ENCODE measurements at places on chromosomes 2 and 18.

DNA sequence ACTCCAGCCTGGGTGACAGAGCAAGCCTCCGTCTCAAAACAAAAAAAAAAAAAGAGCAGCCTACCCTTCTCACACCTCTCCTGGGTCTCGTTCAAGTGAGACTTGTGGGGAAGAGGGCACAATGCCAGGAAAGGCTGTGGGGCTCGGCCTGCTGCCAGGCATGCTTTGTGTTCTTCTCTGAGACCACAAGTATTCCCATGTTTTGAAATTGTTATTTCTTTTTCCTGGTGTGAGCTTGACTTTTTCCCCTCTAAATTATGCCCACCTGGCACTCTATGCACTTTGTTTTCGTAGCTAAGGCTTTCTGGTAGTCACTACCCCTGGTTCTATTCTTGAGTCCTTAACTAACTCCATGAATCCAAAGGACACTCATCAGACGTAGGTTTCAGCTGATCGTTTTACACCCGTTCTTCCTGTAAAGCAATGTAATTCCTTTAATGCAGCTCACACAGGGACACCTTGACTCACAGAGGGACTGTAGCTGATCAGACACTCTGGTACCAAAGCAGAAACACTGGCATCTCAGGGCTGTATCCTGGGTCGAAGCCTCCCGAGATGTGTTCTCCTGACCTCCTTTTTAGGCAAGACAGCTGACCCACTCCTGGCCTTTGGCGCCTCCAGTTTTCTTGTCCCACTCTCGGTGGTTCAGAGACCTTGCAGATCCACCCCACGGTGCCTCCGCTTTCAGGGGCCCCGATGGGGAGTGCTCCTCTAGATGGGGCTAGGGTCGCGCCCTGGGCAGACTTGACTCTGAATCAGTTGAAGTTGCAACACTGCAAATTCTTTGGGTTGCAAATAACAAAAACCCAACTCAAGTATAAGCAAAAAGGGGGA is 193.3 kb upstream of the AGAP1 start:
- DNase-seq = no peak

DNA sequence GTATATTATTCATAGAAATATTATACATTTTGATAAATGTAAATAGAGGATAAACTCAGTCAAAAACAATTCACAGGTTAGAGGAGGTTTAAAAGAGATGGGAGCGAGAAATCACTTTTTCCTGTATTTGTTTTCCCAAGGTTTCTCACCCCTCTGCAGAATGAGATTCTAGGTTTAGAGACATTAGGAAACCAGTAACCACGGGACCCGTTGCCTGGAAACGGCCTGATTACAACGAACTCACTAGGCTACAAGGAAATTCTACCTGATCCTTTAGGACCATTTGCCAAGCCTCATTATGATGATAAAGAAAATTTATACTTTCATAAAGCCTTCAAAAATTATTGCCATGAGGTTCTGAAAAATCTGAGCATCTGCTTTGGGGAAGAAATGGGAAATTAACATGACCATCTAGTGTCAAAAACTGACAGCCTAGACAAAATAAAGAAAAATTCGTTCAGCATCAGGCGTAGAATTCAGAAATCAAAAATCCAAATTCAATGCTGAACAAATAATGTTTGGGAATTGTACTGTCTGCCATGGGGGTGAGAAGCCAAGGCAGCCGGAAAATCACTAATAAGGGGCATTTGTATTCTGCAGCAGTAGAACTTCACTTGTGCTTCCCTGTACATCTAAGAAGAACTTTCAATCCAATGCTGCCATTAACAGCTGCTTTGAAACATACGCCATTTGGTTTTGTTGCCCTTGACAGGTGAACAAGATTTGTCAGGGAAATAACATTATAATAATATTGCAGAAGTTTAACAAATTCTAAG is 262.3 kb downstream of the NRXN1 start:
- DNase-seq = no peak

DNA sequence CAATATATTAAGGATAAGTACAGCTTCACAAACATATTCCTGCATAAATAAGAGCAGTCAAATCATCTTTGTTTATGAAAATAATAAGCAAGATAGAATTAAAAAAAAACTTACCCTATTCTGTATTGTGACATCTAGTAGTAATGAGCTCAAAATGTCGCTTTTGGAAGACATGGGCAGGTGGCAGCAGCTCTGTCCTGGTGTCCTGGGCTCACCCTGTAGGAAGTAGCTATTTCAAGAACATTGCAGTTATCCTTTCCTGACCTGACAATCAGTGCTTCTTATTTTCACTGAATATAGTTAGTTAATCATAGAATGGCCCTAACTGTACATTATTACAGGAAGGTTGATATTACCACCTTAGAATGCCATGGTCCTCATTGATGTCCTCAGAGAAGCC is 229.1 kb downstream of the BABAM2 start:
- no peak for DNase-seq

GRCh38 chr2:99734236-99734635 is 244.4 kb upstream of the REV1 start:
- DNase-seq = no peak

- no peak for DNase-seq
Measured at GRCh38 chr2:105455488-105456003, 56.7 kb upstream of the FHL2 start.

GRCh38 chr2:232419245-232420072 is 12.8 kb downstream of the ALPG start:
- no peak for DNase-seq

GRCh38 chr2:177155631-177156030 is 57.0 kb upstream of the HNRNPA3 start:
- DNase-seq = no peak

DNA sequence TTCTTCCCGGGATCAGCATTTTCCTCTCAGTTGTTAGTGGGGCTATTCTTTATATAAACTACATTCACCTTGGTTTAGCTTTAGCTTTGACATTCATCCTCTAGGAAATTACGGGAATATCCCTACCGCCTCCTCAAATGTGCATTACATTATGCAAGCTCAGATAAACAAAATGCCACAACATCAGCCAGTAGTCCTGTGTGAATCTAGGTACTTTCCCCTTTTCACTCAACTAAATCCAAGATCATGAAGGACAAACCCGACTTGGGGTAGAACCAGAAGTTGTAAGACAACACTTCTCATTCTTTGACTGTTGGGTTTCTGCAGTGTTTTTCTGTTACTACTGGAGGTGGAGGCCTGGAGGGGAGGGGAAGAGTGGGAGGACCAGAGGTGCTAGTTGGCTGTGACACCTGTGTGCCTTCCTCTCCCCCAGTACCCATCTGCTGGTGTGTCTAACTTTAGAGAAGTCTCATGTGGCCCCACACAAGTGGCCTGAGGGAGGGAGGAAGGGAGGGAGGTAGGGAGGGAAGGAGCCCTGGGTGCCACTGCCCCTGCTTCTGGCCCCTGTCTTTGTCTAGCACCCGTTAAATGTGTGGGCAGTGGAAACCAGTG is 84.8 kb upstream of the BCL2L11 start:
- no peak for DNase-seq

DNA sequence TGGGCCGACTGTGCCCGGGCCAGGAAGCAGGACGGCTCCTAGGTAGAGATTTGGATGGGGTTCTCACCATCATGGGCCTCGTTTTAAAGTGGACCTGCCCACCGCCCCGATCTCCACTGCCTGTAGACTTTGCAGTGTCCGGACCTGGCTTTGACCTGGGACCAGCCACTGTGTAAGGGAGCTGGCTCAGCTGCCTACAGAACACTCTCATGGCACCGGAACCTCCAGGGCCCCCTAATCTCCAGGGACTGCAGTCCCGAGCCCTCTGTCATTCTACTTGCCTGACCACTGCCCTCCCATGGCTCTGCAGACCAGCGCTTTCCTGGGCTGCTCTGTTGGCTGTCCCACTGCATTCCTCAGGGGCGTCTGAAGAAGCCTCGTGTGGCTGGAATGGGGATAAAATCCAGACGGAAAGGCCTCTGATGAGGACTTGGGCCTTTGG is 120.8 kb downstream of the GLI2 start:
- no peak for DNase-seq

DNA sequence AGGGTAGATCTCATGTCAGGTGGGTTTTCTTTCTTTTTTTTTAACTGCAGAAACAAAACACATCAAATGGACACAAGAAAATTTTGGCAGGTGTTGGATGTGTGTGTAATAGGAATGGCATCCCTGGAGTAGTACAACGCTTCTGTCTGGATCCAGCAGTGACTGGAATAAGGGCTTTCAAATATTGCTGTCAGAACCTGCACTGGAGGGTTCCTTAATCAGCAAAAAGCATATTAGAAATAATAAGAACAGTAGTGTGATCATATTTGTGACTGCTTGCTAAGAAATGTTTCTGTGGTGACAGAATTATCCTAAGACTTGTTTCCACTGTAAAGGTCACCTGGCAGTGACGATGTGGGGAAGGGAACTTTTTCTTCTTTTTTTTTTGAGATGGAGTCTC is 30.8 kb downstream of the CREG2 start:
- no peak for DNase-seq

DNA sequence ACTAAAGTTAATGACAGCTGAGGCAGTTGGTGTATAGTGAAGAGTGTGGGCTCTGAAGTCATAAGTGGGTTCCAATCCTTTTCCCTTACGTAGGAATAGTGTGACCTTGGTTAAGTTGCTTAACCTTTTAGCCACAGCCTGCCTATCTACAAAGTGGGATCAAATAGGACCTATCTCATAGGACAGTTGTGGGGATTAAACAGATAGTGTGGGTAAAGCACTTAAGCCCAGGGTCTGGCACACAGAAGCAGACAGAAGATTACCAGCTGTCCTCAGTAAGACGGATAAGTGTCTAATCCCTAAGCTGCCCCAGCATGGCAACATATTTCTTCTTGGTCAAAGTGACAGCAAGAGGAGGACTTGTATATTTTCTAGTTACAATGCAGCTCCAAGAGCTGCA is 28.2 kb downstream of the UBE2F start:
- DNase-seq = no peak

- no peak for DNase-seq
Measured at GRCh38 chr2:174796319-174796771, 32.1 kb upstream of the CHRNA1 start.

- no peak for DNase-seq
Measured at GRCh38 chr2:9941196-9941995, 10.1 kb upstream of the GRHL1 start.

DNA sequence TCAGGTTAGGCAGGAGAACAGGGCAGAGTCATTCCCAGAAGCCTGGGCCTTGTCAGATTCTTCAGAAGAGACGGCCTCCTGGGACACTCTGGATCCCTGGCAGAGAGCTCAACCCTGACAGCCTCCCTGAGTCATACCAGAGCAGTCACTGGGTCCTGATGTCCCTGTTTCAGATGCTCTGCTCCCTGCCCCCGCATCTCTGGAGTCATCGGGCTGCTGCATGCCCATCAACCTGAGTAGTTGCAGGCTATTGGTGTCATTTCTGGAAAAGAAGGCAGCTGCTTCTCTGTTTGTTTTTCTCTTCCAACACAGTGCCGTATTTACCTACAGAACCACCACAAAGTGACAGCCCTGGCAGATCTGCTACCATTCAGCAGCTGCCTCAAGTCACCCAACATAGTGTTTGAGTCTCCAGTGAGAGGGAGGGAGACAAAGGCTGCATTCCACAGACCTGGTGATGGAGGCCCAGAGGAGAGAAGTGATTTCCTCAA is 145.1 kb downstream of the B3GNT2 start:
- no peak for DNase-seq

DNA sequence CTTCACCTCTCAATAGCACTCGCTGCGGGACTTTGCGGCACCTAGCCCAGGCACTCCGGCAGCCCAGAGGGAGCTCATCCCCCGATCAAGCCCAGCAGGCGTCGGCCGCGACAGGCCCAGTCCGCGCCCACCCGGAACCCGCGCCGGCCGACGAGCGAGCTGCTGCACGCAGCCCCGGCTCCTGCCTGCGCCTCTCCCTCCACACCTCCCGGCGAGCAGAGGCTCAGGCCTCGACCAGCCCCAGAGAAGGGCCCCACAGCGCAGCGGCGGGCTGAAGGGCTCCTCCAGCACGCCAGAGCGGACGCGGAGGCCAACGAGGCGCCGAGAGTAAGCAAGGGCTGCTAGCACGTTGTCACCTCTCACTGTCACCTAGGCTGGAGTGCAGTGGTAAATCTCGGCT is 63.5 kb downstream of the KIAA2012 start:
- no peak for DNase-seq

- no peak for DNase-seq
Measured at GRCh38 chr2:36452260-36452659, 96.7 kb downstream of the CRIM1 start.

DNA sequence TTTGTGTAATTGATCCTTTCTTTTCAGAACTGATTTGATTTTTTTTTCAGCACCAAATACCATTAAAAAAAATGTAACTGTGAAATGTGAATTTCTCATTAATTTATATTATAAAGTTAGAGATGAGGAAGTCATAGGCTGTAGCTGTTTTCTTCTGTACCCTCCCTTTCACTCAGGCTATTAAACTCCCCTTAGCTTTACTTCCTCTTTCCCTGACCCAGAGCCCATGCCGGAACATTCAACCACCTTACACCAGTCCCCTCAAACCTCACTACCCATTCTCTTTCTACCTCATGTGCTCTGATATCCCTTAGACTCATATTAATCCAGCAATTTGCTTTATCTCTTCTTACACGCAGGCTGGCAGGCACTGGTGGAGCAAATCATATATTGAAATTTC is 12.4 kb downstream of the GALNT5 start:
- no peak for DNase-seq

- no peak for DNase-seq
Measured at GRCh38 chr2:202327858-202328257, 48.3 kb upstream of the BMPR2 start.

- DNase-seq = no peak
Measured at GRCh38 chr18:76988827-76989646, 143.5 kb downstream of the MBP start.

GRCh38 chr2:3535794-3536681 is 16.7 kb upstream of the ADI1 start:
- no peak for DNase-seq

DNA sequence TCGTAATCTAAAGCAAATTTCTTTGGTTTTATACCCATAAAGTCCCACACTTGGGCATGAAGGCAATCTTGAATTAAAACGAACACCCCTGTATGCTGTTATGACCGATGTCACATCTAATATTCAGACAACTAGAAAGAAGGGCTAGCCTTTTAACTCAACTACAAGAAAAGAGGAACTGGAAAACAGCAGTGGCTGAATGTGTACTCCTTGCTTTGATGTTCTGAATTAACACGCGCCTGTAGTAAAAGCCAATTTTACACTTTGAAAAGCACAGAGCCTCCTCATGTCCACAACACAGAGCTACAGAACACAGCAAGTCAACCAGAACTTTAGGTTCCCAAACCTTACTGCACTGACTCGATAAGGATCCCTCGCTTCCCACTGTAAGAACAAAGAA is 147.6 kb downstream of the HDAC4 start:
- no peak for DNase-seq

GRCh38 chr2:109428841-109429566 is 184.8 kb downstream of the SEPTIN10 start:
- DNase-seq = no peak
